ENCODE measurements at places on chromosomes 3 and 15.

DNA sequence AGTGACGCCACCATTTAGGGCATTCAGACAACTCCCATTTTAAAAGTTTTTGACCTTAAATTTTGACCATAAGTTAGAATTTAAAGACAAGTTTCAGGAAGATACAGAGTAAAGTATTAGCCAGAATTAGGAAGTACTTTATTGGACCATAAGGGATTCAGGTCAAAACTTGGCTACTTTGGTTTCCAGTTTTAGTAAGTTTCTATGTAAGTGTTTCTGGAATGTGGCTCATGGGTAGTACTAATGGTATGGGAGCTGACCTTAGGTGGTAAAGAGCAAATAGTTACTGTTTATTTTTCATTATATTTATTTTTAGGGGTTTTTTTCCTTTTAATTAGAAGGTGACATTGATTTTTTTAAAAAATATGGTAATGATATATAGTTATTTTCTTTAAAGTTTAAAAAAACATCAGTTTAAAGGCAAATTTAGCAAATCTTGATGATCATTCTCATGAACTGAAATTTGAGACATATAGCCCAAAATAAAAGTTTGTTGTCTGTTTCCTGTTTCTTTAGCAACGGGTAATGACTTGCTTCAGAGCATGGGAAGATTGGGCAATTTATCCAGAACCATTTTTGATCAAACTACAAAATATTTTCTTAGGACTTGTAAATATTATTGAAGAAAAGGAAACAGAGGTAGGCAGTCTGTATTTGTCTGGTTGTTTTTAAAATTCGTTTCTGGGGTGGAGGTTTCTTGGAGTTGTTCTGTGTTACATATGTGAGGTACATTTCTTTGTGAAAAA lies 34.3 kb downstream of the U2SURP start:
- DNase-seq = no peak

- no peak for DNase-seq
These were observed 307.8 kb upstream of the AGTR1 start for GRCh38 chr3:148389916-148390315.

GRCh38 chr15:83163032-83163431 lies 44.6 kb downstream of the HDGFL3 start:
- no peak for DNase-seq

DNA sequence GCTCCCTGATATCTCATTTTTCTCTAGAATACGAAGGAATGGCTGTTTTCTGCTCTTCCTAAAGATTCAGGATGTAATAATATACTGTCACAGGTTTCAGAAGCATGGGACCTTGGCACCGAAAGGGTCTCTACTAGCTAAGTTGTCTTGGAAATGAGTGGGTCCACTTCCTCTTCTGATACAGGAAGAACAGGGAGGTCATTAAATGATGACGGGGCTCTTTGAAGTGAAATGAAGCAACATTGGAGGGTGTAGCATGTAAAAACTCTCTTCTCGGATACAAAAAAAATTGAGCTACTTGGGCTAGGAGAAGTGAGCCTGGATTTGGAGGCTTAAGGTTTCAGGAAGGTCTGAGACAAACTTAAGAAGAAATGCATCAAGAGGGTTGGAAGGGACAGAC lies 349.8 kb upstream of the TPRG1 start:
- DNase-seq = no peak

DNA sequence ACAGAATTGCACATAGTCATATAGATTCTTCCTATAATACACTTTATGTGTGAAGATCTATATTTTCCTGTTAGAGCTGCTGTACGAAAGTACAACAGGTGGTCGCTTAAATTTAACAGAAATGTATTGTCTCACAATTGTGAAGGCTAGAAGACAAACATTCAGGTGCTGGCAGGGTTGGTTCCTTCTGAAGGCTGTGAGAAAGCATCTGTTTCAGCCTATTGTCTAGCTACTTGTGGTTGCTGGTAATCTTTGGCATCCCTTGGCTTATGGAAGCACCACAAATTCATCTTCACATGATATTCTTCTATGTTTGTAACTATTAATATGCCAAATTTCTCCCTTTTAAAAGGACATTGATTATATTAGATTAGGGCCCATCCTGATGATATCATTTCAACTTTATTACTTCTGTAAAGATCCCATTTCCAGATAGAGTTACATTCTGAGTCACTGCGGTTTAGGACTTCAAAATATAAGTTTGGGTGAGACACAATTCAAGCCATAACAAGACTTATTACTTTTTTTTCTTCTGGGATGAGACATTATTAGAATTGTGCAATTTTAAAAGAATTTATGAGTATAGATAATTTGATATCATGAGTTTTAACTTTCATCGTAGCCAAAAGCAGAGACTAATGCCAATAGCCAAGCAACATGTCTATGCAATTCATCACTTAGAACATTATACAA lies 248.1 kb upstream of the BCHE start:
- no peak for DNase-seq
